Stimulated activated CD4-positive, alpha-beta T cell treated with anti-CD3 and anti-CD28 coated beads, Interleukin-15, amount 100 ng/mL, for 1 hour (primary cell): ENCODE measurements at places on chromosomes 11 and 22.

GRCh38 chr22:43945632-43946383 is 9.4 kb upstream of the SAMM50 start:
- DNase-seq = peak; percentile 31

- DNase-seq = no peak
Measured at GRCh38 chr22:35308480-35309021, 8.9 kb downstream of the TOM1 start.

DNA sequence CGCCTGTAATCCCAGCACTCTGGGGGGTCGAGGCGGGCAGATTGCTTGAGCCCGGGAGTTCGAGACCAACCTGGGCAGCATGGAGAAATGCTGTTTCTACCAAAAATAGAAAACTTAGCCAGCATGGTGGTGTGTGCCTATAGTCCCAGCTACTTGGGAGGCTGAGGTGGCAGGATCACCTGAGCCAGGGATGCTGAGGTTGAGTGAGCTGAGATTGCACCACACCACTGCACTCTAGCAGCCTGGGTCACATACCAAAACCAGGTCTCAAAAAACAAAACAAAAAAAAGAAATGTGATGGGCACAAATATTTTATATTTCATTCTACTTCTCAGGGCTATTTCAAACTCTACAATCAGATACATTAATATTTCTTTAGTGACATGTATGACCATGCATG is 25.7 kb downstream of the TTC17 start:
- DNase-seq = no peak

- no peak for DNase-seq
Measured at GRCh38 chr22:50656122-50657070, 16.2 kb upstream of the SHANK3 start.

DNA sequence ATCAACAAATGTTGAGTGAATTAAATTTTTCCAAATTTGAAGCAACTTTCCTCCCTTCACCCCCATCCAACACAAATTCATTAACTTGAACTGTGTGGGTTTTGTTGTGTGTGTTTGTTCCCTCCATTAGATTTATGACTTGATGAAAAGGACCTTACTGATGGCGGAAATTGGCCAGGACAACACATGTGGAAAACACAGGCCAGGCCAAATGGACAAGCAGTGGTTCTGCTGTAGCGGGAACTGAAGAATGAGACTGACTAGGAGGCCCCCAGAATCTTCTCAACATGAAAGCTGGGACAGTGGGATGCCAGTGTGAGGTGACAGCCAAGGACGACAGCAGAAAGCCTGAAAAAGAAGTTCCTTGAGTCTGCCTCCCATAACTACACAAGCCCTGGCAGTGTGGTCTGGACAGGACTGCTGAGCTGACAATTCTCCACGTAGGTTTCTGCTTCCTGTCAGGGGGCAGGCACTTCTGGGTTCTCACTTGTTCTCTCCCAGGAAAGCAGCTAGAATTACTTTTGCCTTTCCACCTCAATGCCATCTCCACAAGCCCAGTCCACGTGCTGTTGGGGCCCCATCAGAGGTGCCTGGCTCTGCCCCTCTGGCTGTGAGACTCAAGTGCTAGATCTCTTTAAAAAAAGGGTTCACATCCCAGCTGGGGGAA is 94.3 kb downstream of the ETS1 start:
- no peak for DNase-seq

- no peak for DNase-seq
Measured at GRCh38 chr11:65109231-65110198, 2.2 kb upstream of the TM7SF2 start.

GRCh38 chr11:47514825-47515647 is 37.9 kb downstream of the CELF1 start:
- DNase-seq = no peak

GRCh38 chr22:20589614-20590476 is 82.4 kb downstream of the MED15 start:
- no peak for DNase-seq

DNA sequence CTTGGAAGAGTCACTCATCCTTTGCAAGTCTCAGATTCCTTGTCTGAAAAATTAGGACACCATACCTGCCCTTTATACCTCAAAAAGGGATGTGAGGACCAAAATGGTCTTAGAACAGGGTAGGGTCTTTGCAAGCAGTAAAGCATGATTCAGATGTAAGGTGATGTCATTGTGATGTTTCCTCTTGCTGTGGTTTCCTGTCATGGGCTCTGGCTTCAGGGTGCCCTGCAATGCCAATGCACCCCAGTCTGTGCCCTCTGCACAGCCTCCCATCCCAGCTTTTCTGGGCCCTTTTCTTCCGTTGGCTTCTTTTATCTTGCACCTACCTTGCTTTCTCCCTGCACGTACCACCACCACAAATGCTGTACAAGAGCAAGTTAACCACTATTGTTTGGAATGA is 87.8 kb upstream of the NNMT start:
- no peak for DNase-seq

DNA sequence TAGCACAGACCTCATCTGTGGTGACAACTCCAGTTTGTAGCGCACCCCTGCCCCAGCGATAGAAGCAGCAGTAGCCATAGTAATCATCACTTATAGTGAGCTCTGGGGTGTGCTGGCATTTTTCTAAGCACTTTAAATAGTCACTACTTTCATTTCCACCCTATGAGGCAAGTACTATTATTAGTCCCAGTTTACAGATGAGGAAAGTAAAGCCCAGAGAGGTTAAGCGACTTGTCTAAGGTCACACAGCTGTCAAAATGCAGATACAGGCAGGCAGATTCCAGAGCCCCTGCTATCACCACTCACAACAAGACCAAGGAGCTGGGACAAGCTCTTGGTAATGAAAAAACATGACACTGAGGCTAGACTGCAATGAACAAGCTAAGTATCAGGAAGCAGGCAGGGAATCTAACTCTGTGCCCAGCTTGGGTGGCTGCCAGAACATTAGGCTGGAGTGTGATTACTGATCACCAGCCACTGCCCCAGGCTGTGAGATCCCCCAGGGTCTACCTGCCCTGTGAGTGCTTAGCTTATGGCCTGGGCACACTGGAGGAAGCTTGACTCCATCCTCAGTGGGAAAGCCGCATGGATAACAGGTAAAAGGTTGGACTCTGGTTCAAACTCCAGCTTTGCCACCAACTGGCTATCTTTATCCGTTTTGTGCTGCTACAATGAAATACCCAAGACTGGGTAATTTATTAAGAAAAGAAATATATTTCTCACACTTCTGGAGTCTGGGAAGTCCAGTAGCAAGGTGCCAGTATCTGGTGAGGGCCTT is 561.1 kb downstream of the MN1 start:
- no peak for DNase-seq

DNA sequence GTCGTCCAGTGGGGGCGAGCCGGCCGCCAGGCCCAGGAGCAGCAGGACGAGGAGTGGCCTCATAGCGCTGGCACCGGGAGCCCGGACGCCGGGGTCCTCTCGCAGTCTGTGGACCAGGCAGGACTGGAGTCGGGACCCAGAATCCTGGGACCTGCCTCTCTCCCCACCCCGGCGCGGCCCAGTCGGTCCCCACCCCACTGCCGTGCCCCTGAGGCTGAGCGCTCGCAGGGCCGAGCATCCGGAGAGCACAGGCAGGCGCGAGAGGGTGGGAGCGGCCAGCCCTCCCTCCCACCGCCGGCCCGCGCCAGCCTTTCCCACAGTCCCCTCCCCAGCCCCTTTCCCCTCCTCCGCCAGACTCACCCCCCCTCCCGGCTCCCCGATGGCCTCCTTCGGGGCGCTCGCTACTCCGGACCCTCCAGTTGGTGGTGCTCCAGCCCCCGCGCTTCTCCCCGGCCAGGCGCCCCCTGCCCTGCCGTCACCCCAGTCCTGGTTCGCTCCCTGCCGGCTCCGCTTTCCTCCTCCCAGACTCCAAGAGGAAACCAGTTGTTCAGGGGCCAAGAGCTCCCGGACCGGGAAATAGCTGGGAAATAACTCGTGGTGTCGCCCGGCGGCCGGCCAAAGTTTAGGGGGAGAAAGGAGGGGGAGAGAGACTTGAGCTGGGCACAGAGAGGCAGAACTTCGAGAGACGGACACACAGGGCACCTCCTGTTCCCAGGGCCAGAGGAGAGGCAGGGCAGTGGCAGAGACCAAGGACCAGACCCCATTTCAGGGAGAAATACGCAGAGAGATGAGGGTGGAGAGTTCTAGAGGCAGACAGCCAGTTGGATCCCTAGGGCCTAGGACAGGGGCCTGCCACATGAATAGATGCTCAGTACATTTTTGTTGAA is at the start of gene C1QTNF5:
Gene C1QTNF5, minus strand, starts transcription at position 549 of the 887 bp plus-strand sequence. Its CDS starts 486 bp downstream, at position 63.
- no peak for DNase-seq
